ENCODE measurements at places on chromosomes 2 and 18.
A peak's percentile ranks its signal among the peaks of the same experiment; 100 is the strongest.

DNA sequence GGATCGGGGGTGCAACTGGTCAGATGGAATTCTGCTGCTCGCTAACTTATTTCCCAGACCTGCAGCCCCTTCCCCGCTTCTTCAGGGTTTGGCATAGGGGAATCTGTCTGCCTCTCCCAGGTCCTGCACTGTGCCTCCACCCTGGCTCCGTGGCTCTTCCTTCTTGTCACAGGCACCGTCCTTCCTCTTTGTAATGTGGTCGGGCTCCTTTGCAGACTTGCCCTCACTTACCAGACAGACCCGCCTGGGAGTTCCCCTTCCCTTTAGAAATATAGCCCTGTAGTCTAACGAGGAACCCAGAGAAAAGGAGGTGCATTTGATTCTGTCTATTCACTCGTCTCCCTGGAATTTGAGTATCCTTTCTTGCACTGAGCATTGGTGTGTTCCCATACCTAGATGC, 63.9 kb upstream of the PAX8 start:
- no peaks in the 10 kb centered on the region for H3K36me3 ChIP-seq
- H3K4me3 ChIP-seq: no peak overlapping the region
- no peak overlapping the region for H3K27ac ChIP-seq
- no peak for DNase-seq
- H3K27me3 ChIP-seq: no peaks in the 10 kb centered on the region

DNA sequence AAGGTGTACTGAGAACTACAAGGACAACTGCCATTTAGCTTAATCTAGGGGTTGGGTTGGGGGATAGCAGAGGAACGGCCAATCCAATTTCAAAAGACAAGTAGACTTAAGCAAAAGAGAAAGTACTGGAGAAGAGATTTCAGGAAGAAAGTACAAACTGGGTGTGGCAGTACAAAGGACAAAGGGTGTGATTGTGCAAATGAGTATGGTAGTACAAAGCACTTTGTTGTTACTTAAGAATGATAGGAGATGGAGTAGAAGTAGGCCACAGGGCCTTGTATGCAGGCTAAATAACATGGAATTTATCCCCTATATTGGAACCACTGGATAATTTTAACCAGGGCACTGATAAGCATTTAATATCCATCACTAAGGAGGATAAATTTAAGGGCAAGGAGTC, 4.7 kb upstream of the ORC2 start:
- peaks cover 27% of the 10 kb centered on the region for H3K4me1 ChIP-seq
- H3K27ac ChIP-seq: no peak overlapping the region
- H3K27me3 ChIP-seq: no peaks in the 10 kb centered on the region
- DNase-seq: no peak
- H3K36me3 ChIP-seq: no peaks in the 10 kb centered on the region
- no peak overlapping the region for H3K4me3 ChIP-seq

GRCh38 chr2:21096458-21096857, 27.3 kb upstream of the TDRD15 start:
- no peak for DNase-seq
- no peak overlapping the region for H3K4me3 ChIP-seq
- H3K27ac ChIP-seq: no peak overlapping the region
- peaks cover 2% of the 10 kb centered on the region for H3K27me3 ChIP-seq

DNA sequence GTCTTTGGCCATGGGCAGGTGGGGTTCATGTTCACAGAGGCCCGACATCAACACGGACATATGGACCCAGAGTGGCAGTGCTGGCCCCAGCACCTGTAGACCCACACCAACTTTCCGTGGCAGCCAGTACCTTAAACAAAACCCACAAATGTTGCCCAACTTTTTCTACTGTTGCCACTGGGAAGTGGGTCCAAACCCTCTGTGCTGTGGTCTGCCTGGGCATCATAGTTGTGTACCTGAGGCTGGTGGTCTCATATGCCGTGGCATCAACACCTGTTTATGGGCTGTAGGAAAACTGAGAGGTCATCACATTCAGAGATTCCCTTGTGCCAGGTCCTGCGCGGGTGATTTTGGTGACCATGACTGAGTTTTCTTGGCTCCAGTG, 79.9 kb downstream of the SH3RF3 start:
- peaks cover 4% of the 10 kb centered on the region for H3K27me3 ChIP-seq
- no peaks in the 10 kb centered on the region for H3K36me3 ChIP-seq
- no peak overlapping the region for H3K4me3 ChIP-seq
- H3K4me1 ChIP-seq: peaks cover 5% of the 10 kb centered on the region
- no peak overlapping the region for H3K27ac ChIP-seq
- DNase-seq: no peak

GRCh38 chr2:172445851-172446250, 18.5 kb downstream of the ITGA6 start:
- peak overlapping the region; percentile 75 for H3K27ac ChIP-seq
- H3K4me3 ChIP-seq: no peak overlapping the region
- DNase-seq: no peak
- no peaks in the 10 kb centered on the region for H3K27me3 ChIP-seq

DNA sequence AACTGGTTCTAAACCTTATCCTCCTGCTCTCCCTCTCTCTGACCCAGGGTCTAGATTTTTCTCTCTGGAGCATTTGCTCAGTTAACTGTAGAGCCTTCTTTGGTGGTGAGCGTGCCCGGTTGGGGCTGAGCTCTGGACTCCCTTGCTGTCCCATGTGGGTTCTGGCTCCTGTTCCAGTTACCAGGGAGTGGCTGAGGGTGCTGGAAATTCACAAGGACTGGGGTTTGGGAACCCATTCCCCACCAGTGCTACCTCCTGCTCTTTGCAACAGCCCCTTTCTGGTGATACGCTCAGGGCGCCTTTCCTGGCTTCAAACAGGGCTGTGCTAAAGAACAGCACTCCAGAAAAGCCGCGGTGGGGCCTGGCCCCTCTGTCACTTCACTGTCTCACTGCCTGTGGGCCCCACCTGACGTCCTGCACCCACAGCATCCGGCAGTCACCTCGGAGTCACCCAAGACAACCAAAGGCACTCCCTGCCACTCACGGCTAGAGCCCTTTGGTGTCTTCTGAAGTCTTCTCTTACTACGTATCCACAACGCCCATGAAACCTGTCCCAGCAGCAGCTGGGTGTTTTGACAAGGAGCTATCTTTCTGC, 41.3 kb downstream of the CAPN13 start:
- no peak overlapping the region for H3K27ac ChIP-seq
- H3K27me3 ChIP-seq: peaks cover 2% of the 10 kb centered on the region
- H3K4me3 ChIP-seq: no peak overlapping the region
- H3K36me3 ChIP-seq: no peaks in the 10 kb centered on the region
- peaks cover 4% of the 10 kb centered on the region for H3K4me1 ChIP-seq

DNA sequence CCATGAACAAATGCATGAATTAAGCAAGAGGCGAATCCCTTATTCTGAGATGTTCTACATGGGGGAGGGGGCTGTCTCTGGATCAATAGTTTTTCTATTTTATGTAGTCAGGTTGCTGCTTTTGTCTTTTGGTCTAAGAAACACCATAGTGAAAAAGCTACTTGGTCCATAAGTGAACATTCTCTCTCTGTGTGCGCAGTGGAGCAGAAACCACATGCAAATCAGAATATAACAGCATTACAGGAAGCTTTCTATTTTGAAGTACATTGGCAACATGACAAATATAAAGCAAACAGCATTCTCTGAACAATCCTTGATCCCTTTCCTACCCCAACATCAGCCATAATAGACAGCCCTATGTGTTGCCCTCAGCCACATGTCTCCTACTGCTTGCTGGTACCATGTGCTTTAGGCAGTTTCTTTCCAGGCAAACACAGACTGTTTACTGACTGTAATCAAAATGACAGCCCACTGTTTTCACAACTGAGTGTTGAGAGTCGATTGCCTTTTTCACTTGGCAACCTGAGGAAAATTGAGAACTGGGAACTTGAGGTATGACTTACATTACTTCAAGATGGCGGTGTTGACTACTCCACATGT, 10.6 kb downstream of the SCN3A start:
- no peaks in the 10 kb centered on the region for H3K36me3 ChIP-seq
- no peak overlapping the region for H3K4me3 ChIP-seq
- H3K4me1 ChIP-seq: no peaks in the 10 kb centered on the region
- DNase-seq: no peak

- H3K27me3 ChIP-seq: no peaks in the 10 kb centered on the region
- no peak for DNase-seq
- H3K36me3 ChIP-seq: no peaks in the 10 kb centered on the region
Observed at GRCh38 chr2:226211439-226211838, 588.2 kb downstream of the IRS1 start.

DNA sequence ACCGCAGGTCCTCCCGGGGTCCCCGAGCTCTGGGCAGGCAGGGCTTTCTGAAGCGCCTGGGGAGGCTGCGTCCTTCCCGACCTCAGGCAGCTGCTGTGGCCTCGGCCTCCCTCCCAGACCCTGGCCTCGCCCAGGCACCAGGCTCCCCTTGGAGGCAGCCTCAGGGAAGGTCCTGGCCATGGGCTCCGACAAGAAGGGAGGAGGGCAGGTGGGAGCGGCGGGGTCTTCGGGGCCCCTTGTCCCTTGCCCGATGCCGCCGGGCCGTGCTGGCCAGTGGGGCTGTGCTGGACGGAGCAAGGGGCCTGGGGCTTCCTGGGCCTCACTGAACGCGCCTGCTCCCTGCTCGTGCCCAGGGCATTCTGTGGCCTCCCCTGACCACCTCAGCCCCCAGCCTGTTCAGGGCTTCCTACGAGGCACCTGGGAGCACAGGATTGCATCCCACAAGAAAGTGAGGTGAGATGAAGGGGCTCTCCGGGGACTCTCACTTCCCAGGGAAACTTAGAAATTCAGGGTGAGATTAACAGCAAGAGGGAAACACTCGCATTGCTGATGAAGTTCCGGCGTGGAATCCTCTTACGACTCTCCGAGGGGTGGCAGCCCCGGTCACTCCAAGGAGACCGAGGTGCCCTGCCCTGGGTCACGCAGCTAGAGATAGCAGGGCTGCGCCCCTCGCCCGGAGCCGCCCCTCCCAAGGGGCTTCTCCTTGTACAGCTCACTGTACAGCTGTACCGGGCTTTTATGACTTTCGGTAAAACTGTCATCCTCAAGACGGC, 778 bp downstream of the MFSD2B start:
- H3K4me1 ChIP-seq: peaks cover 7% of the 10 kb centered on the region
- peak overlapping the region; percentile 44 for H3K4me3 ChIP-seq
- no peak for DNase-seq
- H3K36me3 ChIP-seq: no peaks in the 10 kb centered on the region

DNA sequence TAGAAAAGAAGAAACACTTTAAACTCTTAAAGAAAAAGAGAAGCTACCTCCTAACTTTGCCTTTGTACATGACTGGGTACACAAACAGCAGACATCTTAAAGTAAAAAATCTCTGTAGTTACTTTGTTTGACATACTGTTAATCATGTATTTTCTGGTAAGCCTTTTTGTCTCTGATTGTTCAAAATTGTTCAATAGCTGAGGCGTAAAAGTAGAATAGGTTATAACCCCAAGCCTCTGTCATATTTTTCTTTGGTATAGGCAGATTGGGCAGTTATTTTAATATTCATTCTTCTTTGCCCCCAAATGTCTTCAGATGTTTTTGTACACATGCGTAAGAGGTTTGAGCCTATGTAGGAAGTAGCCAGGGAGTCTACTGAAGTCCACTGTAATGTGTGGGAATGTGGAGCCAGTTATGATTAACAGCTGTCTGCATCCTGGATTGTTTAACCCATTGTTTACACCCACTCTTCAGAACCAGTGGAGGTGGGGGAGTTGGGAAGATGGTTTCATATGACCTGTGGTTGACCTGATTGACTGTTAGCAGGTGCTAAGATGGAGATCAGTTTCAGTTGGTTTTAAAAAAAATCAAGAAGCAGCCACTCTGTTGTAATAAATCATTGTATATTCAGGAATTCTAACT, 150.5 kb downstream of the TANC1 start:
- no peaks in the 10 kb centered on the region for H3K27me3 ChIP-seq
- H3K27ac ChIP-seq: no peak overlapping the region
- H3K4me3 ChIP-seq: no peak overlapping the region
- peaks cover 14% of the 10 kb centered on the region for H3K4me1 ChIP-seq
- peaks cover 3% of the 10 kb centered on the region for H3K36me3 ChIP-seq

DNA sequence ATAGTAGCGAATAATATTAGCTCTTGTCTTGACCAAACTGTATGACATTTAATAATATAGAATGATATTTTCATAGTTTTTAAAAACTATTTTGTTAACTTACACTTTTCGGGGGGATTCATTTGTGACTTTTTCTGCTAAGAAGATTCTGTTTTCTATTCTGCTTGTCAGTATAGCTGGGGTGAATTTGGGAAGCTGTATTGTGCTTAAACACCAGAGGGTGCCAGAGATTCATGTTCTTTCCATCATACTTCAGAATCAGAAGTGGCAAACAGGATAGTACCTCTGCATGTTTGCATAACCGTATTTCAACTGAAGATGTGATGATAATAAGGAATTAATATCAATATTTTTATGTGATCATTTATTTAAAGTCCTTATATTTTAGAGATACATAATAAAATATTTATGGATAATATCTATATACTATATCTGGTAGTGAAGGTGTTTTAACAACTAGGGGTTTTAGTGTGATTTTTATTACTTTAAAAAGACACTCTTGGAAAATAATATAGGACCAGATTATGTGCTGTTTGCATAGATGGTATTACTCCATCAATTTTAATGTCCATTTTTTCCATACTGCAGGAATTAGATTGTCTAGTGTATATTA, 81.0 kb downstream of the TAF4B start:
- no peaks in the 10 kb centered on the region for H3K36me3 ChIP-seq
- no peaks in the 10 kb centered on the region for H3K27me3 ChIP-seq
- H3K4me3 ChIP-seq: no peak overlapping the region
- peaks cover 12% of the 10 kb centered on the region for H3K4me1 ChIP-seq

DNA sequence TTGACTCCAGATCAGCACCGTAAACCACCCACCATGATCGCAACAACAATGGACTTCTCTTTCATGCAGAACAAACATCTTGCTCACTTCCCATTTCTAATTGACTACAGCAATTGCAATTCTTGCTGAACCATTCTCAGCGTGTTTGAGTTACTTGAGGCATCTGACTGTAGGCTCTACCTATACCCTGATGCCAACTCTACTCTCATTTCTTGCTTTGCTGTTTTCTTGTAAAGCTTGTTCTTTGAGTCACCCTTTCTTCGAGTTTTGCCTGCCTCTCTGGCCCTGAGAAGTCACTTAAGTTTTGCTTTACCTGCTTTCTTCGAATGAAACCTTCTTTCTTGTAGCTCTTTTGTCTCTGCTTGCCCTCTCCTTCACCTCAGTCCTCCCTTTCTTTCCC, 160.5 kb upstream of the RND3 start:
- peaks cover 42% of the 10 kb centered on the region for H3K4me1 ChIP-seq
- no peak for DNase-seq
- H3K36me3 ChIP-seq: no peaks in the 10 kb centered on the region
- H3K4me3 ChIP-seq: no peak overlapping the region

- no peak overlapping the region for H3K4me3 ChIP-seq
- H3K27ac ChIP-seq: no peak overlapping the region
- peaks cover 5% of the 10 kb centered on the region for H3K4me1 ChIP-seq
- H3K36me3 ChIP-seq: no peaks in the 10 kb centered on the region
- no peaks in the 10 kb centered on the region for H3K27me3 ChIP-seq
Observed at GRCh38 chr2:53006980-53007379, 760.6 kb upstream of the CHAC2 start.

- H3K27ac ChIP-seq: no peak overlapping the region
- no peak for DNase-seq
- H3K4me3 ChIP-seq: no peak overlapping the region
- peaks cover 7% of the 10 kb centered on the region for H3K36me3 ChIP-seq
- no peaks in the 10 kb centered on the region for H3K4me1 ChIP-seq
Observed at GRCh38 chr18:34261865-34262780, 37.4 kb upstream of the NOL4 start.
